ENCODE measurements at places on chromosomes 12 and 14.

DNA sequence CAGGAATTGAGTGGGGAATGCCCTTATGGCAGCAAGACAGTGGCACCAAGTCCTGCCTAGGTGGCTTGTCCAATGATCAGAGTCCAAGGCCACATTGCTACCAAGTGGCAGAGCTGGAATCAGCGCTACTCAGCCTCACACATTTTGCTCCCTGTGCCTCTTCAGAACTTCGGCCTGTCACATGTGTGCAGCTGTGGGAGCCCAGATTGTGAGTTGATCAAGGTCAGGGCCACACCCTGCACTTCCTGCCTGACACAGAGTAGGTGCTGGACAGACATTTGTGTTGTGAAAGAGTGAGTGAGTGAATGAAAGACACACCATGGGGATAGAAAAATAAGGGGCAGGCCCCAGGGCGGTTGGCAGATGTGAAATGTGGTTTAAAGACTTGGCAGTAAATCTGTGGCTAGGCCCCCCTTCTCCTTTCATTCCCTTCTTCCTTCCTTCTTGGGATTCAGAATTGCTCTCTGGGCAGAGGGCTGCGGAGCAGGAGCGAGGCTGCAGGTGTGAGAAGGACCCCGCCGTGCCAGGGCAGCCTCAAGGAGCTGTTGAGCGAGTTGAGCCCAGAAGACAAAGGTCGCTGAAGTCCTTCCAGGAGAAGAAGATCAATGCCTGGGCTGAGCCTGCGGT is 83.5 kb downstream of the SLC25A47 start:
- DNase-seq, result no peak

DNA sequence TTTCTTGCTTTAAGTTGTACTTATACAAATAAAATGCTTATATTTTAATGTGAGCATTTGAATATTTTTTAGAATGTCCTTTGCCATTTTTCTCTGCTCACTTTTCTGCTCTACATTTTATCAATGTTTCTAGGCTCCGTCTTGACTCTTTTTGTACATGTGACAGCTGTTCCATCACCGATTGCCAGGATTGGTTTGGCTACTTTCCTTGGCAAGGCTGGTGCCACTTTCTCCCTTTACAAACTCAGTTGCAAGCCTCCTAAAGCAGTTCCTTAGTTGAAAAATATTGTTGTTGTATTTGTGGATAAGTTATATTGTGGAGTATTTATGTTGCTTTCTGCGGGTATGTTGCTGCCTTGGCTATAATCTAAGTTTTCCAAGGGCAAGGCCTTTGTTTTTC is 63.4 kb downstream of the DACT1 start:
- no peak for DNase-seq

DNA sequence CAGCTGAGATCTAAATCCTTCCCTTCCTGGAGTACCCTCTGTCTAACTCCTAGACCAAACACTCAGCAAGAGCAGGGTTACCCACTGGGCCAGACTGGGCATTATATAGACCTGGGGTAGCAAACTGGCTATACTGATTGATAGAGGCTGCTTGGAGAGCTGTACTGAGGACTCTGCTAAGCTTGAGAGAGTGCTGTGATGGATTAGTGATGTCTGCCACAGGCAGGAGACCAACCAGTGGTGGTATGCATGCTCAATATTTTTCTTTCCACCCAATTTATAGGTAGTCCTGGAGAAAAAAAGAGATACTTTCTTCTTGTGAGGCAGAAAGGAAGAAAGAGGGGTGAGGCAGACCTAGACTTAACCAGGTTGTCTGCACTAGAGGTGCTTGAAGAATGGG is 33.3 kb downstream of the DTX1 start:
- no peak for DNase-seq

DNA sequence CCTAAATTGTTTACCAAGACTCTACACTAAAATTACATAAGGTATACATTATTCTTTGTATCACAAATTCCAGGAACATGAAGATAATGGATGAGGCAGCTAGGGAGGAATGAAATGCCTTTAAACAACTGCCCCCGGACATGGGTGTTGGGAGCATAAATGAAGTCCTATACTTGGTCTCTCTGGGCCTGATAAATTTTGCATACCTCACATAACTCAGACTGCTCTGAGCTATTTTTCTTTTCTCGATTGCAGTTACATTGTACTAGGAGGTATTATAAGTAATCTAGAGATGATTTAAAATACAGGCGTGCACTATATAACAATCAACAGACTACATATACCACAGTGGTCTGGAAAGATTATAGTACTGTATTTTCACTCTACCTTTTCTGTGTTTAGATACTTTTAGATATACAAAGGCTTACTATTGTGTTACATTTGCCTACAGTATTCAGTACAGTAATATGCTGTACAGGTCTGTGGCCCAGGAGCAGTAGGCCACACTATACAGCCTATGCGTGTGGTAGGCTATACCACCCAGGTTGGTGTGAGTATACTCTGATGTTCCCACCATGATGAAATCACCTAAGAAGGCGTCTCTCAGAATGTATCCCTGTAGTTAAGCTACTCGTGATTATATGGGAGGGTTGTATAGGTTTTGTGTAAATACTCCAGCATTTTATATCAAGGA is 14.3 kb downstream of the FNTB start:
- DNase-seq, result no peak

DNA sequence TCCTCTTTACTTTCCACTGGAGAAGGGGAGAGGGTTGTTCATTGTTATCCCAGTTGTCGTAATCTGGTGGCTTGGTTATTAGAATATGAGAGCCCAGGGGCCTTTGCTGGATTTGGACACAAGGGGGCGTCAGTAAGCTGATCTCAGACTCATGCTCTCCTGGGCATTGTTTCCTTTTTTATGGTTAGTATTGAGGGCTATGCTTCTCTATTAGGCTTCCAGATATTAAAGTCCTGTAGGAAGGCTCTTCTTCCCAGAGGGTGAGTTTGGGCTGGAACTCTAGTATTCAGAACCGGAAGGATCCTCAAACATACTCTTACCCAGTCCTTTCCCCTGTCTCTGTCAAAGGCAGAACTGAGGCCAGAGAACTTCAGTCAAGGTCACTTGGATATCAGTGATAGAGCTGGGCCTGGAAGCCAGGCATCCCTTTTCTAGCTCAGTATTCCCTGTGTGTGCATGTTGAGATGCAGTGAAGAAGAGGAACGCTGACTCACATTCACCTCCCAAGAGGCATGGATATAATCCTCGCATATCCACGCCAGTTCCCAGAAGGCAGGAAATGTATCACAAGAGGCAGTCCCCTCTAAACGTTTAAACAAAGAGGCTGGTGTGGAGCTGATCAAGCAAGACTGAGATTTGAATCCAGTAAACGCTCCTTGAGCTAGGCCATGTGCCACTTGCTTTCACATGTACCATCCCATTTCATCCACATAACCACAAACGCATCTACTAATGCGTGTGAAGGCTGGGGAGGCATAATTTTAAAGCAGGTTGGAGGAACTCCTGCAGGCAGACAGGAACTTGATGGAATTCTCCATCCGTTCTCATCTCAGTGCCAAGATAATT is 41.6 kb downstream of the UBE3B start:
- peak; percentile 94 for DNase-seq

DNA sequence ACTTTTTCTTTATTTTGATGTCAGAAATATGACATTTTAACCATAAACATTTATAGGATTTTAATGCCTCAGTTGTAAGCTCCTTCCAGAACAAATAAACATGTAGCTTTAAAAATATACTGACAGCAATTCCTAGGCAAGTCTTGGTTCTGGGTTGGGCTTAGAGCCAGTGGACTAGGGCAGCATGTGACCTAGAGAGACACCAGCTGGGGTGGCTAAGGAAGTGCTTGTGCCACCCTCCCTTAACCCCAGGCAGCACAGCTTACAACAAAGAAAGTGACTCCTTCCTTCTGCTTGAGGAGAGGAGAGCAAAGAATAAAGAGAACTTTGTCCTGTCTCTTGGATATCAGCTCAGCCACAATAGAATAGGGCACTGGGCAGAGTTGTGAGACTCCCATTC is 61.6 kb upstream of the KTN1 start:
- no peak for DNase-seq

Data from posterior cingulate gyrus (tissue), 11 donors.